ENCODE measurements at places on chromosomes 11 and 22. TPM values are rescaled to one million over a fixed set of nuclear protein-coding genes. Genes with fewer than 3 reads are reported as not detected.

The GAL gene
- polyA plus RNA-seq: 15.5 TPM

The PTGDR2 gene
- polyA plus RNA-seq: 0.69 TPM

The SEPTIN3 gene
- polyA plus RNA-seq: 1.6 TPM

The BEST1 gene
- polyA plus RNA-seq: 6.9 TPM

The APOBEC3G gene
- 1.3 TPM for polyA plus RNA-seq

The BRSK2 gene
- polyA plus RNA-seq: 15.1 TPM

The SYT13 gene
- polyA plus RNA-seq: 1.6 TPM

DNA sequence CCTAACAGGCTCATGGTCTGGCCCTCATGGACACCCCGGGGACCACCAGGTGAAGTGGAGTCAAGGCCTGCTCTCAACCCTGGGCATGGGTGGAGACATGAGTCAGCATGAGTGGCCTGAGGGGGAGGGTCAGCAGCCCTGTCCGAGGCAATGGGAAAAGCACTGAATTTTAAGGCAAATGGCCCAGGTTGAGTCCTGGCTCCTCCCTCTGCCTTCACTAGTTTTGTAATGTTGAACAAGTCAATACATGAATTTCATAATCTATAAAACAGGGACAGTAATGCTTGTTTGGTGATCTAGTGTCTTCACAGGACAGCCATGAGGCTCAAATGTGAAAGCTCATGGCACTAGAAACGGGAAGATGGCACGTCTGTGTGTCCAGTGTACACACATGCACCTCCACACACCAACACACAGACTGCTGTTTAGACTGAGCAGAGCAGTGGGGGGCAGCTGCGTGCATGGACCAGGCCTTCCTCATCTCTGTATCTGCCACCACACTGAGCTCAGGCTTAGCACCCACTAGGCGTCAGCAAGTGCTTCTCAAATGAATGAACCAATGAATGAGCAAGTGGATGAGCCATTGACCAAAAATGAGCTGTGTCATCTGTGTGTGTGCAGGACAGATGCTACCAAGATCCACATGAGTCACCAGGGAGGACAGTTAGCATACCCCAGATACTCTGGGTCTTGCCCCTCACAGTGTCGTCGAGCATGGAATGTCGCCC, 63.4 kb downstream of the NRXN2 start:
- DNase-seq: no peak

DNA sequence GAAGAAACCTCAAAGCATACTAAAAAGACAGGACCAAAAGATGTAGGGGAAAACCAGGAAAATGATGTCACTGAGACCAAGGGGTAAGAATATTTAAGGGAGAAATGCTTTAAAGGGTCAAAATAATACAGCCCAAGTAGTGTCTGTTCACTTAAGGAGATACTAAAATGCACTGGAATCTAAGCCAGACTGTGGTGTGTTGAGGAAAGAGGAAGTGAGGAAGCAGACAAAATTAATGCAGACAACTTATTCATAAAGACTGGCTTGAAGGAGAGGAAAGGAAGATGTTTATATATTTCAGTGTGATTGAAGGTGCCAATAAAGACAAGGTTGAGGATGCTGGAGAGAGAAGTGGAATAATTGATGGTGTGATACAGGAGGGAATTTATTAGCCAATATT, 15.7 kb downstream of the ZNF215 start:
- no peak for DNase-seq

DNA sequence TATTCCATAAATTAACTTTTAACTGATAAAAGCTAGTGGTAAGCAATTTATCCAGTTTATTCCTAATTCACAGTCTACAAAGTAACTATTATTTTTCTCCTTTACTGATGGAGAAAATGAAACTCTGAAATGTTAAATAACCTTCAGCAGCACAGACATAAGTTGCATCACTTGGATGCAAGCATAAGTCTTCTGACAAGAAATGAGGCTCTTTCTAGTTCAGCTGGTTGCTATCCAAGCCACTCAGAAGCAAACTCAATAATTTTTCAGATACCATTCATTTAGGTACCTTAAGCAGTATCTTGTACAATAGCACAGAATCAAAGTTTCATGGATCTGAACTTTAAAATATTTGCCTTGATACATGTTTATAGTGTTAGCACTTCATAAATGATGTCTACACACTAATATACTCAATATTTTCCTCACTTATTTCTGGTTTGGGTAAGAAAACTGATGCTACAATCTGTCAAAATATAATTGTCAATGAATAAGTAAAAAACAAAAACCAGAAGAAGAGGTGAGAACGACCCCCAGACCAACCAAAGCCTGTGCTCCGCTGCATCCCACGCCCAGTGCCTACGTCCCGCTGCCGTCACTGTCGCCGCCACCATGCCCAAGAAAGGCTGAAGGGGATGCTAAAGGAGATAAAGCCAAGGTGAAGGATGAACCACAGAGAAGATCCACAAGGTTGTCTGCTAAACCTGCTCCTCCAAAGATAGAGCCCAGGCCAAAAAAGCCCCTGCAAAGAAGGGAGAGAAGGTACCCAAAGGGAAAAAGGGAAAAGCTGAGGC, 18.1 kb downstream of the FAM168A start:
- no peak for DNase-seq

GRCh38 chr11:81874635-81875034, 859.0 kb downstream of the FAM181B start:
- no peak for DNase-seq

Measured in hepatocyte (in vitro differentiated cells).